ENCODE measurements at places on chromosomes 12 and 14.

DNA sequence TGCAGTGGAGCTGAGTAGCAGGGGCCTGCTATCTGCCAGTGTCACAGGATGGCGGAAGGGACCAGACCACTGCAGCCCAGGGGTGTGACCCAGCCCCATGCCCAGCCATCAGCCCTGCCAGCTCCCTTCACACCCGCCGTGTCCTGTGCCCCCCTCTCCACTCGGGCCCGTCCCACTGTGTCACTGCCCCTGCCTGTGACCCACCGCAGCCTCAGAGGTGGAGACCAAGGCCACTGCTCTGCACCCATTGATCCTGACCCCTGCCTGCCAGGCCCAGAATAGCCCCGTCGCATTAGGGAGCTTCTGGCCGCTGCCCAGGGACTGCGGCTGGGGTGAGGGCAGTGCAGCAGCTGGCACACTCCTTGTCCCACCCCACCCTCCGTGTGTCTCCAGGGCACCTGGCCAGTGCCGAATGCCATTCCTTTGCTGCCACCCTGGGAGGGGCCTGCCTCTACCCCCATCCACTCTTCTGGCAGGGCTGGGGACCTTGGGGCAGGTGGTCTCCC lies 2.1 kb upstream of the CRIP2 start:
- DNase-seq = no peak

- no peak for DNase-seq
These were observed 36.9 kb downstream of the SCYL2 start for GRCh38 chr12:100303831-100304230.

DNA sequence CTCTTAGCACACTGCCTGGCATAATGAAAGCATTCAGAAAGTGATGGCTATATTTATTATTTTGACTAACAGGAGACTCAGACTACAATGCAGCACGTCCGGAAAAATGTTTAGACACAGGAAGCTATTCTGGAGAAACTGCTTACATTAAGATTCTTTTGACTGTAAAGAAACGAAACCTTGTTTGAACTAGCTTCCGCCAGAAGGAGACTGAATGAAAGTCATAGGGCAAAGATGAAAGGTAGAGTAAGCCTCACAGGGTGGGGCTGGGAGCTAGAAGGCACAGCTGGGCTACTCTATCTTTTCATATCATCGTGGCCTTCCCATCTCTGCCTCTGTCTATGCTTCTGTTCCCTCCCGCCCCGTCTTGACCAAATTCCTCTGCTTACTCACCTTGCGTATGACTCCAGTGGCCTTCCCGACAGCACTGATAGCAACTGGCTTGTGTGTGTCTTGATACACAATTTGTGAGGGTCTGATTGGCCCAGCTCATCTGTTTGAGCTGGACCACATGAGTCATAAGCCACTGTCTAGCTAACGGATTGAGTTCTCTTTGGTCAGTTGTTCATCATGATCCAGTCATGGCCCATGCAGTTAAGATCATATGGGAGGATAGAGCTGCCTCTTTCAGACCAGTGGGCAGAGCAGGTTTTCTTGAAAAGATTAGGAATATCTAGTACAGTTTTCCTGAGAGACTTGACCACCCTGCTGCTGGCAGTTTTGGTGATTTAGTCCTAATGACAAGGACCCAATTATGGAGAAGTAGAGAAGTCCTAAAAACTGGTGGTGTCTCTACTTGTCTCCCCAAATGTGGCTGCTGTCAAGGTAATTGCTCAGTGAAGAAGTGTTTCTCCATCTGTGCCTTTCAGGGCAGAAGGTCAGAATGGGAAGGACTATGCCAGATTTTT lies 151.5 kb upstream of the SLC38A2 start:
- DNase-seq = peak; percentile 80

DNA sequence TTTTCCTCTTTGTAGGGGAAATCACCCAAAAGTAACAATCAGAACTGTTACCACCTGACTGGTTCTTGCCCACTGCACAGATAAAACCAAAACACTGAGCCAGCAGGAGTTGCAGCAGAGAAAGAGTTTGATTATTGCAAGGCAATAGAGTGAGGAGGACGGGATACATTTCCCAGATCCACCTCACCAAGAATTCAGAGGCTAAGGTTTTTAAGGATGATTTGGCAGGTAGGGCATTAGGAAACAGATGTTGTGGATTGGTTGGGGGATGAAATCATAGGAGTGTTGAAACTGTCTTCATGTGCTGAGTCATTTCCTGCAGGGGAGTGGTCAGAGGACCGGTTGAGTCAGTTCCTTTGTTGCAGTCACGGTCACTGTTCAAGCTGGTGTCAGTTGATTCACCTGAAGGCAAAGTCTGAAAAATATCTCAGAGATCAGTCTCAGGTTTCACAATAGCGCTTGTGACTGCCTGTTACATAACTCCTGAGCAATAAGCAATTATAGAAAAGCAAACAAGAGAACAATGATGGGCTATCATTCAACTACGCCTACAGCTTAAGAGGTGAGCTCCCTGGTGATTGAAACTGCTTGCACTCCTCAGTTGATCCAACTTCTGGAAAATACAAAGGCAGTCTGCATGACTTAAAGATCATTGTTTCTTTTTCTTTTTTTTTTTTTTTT lies 20.3 kb upstream of the AMN1 start:
- peak; percentile 92 for DNase-seq

DNA sequence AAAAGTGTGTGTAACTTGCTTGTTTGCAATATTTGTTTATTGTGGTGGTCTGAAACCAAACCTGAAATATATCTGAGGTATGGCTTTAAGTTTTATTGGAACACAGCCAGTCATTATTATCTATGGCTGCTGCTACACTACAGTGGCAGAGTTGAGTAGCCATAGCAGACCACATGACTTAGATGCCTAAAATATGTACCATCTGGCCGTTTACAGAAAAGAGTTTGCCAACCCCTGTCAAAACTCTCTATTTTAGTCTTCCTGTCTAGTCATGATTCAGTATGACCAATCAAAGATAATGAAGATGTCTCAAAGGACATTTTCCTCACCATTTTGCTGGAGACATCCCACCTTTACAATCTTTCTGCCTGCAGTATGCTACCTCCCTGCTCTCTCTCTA lies 242.3 kb downstream of the ANO6 start:
- peak; percentile 29 for DNase-seq

DNA sequence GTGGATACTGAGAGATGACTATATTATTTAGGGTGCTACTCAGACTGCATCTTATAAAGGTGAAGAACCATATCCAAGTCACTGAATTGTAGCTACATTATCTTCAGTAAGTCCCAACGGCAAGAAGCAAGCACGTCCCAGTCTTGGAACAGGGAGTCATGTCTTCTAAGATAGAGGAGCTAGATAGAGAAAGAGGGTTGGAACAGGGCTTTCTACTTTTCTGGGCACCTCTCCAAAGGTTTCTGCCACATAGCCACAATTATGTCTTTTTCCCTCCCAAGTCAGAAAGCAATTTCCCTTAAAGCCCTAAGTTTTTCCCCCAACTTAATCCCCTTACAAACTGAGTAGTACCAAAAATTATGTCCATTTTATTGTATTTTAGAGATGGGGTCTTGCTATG lies 22.4 kb downstream of the MAPK1IP1L start:
- DNase-seq = no peak

- DNase-seq = no peak
These were observed 1.6 kb upstream of the ACVRL1 start for GRCh38 chr12:51905471-51906429.

DNA sequence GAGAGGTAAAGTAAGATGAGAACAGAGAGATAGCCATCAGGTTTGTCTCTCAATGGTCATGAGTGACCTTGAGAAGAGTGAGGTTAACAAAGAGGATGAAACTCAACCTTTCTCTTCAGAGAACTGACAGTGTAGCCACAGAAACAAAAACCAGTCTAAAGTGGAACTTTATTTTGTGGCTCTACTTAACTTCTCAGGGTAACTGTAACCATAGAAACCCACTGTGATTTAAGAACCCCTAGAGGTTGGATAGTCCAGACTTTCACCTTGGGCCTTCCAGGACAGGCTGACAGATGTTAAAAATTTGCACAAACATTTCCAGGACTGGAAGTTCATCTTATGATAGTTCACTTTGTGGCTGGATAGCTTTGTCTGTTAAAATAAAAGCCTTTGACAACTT lies 48.5 kb downstream of the ATP23 start:
- no peak for DNase-seq

GRCh38 chr14:65877624-65878023 lies 465.1 kb downstream of the FUT8 start:
- DNase-seq = no peak

- DNase-seq = no peak
These were observed 73.9 kb downstream of the RPS6KA5 start for GRCh38 chr14:90986510-90986909.

GRCh38 chr12:151579-151978 lies 62.4 kb downstream of the SLC6A12 start:
- no peak for DNase-seq

GRCh38 chr14:65676361-65677014 lies 264.0 kb downstream of the FUT8 start:
- DNase-seq = no peak

DNA sequence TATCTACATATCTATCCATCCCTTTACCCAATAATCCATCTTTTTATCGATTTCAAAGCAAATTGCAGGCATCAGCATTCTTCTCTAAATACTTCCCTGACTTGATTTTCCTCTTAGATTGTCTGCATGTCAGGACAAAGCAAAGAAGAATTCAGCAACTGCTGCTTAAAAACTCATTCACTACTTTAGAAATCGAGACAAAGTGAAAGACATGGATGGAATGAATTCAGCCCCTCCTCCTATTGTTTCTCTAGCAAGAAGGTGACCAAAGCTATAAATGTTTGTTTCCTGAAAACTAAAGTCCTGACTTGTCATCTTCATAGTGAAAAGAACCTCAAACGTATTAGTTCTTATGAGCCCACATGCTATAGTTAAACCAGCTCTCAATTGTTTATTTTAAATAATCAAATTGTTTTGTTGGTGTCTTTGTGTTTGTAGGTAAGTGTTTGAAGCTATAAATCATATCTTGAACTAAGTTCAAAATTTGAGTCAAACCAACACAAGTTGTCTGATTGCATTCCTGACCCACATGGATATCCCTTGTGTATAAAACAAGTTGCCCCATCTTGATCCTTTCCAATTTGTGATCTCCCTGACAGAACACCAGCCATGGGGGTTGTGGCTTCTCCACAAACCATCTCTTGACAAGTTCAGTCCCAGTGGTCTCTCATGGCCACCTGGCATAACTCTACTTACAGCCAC lies 58.6 kb upstream of the ARHGAP5 start:
- DNase-seq = no peak

DNA sequence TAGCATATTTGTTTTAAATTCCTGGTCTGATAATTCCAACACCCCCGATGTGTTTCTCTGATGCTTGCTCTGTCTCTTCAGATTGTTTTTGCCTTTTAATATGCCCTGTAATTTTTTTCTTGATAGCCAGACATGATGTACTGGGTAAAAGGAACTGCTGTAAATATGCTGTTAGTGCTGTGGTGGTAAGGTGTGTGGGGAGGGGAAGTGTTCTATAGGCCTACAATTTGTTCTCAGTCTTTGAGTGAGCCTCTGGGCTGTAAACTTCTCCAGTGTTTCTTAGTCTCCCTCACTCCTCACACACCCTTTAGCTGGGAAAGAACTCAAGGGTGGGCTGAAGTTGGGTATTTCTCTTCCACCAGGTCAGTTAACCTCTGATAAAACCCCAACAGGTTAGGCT lies 147.0 kb upstream of the OR4E1 start:
- DNase-seq = no peak

DNA sequence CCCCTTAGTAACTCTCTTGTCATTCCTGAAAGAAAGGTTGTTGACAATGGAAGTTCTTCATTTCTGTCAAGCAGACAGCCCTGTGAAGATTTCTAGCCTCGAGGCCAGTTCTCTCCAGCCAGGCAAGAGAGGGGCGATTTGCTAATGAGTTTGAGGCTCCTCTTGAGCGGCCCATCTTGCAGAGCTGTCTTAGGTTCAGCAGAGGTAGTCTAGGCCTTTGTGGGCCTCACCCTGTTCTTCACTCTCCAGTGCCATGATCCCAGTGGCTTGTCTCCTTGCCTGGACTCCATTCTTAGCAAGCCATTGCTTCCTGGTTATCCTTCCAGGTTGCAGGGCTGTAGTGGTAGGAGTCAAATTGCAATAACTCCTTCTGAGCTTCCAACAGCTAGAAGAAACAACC lies 9.7 kb downstream of the TPH2 start:
- no peak for DNase-seq

- DNase-seq = peak; percentile 81
These were observed 2.2 kb downstream of the RCOR1 start for GRCh38 chr14:102594514-102595175.

DNA sequence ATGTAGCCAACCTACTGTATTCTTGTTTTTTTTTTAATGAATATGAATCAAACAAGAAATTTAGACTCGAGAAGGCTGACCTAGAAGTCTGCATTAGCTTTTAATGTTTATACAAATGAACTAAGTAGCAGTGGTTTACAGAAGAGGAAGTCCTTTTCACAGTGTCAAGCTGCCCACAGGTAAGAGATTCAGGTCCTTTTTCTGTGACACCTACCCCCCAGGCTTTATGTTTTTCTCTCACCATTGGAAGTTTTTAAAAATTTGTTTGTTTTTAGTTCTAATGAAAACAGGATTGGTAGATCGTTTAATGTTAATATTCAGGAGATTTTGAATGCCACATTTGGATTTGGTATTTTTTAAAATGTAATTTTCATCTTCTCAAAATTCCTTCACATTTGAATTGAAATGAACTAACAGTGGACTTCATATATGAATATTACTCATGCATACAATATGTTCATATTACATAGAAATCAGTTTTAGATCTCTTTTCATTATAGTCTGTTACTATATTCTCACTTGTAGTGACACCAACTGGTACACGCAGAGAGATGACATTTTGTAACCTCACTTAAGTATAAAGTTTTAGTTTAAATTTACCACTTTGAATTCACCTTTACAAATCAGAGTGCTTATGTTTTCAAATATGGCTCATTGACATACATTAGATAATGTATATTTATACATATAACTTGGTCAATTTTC lies 29.7 kb downstream of the ATF7IP start:
- peak; percentile 55 for DNase-seq

- DNase-seq = peak; percentile 75
These were observed 12.9 kb upstream of the NEMF start for GRCh38 chr14:49865431-49865859.

- DNase-seq = no peak
These were observed 69.3 kb downstream of the FBXO34 start for GRCh38 chr14:55340482-55340881.

DNA sequence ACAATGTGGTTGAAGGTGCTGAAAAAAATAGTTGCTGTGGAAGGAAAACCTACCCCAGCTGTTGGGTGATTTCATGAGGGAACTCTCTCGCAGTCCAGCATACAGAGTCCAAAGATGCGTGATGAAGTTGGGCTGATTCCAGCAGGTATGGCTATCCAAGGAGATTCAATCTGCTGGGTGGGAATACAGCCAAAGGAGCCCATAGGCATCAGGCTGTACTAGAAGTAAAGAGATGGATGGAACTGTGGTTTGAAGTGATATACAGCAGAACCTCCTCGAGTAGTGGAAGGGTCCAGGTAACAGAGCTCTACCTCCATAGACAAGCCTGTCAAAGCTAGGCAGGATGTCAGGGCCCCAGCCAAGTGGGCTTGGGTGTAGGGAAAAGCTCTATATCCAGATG lies 11.5 kb upstream of the TMTC2 start:
- no peak for DNase-seq

- no peak for DNase-seq
These were observed 34.2 kb downstream of the KRT76 start for GRCh38 chr12:52742822-52743457.
